ENCODE measurements at places on chromosomes 12 and 14. TPM values are rescaled to one million over a fixed set of nuclear protein-coding genes. Genes with fewer than 3 reads are reported as not detected.

PCNX1 gene
- total RNA-seq: 21.7 TPM

- no peak for DNase-seq
Observed at GRCh38 chr14:60668431-60669112, 19.3 kb upstream of the SIX1 start.

GRCh38 chr14:61671082-61671481 lies 24.2 kb upstream of the HIF1A start:
- no peak for DNase-seq

- DNase-seq: peak; percentile 62
Observed at GRCh38 chr12:607541-608001, 55.7 kb downstream of the NINJ2 start.

KRT73 gene
- not detected for total RNA-seq

- no peak for DNase-seq
Observed at GRCh38 chr12:17841496-17841895, 248.5 kb downstream of the RERGL start.

GRCh38 chr12:110600254-110600653 lies 13.7 kb upstream of the TCTN1 start:
- DNase-seq: peak; percentile 54

RD3L gene
- total RNA-seq: not detected

DNA sequence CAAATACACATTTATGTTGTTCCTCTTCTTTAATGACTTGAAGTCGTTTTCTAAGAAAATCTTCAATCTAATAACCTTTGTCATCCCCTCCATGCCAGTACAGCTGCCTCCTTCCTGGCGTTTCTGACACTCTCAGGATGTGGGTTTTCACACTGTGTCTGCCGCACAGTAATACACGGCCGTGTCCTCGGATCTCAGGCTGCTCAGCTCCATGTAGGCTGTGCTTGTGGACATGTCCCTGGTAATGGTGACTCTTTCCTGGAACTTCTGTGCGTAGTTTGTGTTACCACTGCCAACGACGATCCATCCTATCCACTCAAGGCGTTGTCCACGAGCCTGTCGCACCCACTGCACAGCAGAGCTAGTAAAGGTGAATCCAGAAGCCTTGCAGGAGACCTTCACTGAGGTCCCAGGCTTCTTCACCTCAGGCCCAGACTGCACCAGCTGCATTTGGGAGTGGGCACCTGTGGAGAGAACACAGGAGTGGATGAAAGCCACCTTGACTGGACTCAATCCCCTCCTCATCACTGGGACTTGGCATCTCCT lies 1095.9 kb downstream of the TMEM121 start:
- no peak for DNase-seq

GRCh38 chr12:133234971-133235370 lies 706 bp downstream of the ANHX start:
- DNase-seq: no peak

GRCh38 chr14:74464785-74465184 lies 28.3 kb downstream of the NPC2 start:
- DNase-seq: no peak

GRCh38 chr12:13318231-13319015 lies 121.9 kb downstream of the EMP1 start:
- no peak for DNase-seq

DNA sequence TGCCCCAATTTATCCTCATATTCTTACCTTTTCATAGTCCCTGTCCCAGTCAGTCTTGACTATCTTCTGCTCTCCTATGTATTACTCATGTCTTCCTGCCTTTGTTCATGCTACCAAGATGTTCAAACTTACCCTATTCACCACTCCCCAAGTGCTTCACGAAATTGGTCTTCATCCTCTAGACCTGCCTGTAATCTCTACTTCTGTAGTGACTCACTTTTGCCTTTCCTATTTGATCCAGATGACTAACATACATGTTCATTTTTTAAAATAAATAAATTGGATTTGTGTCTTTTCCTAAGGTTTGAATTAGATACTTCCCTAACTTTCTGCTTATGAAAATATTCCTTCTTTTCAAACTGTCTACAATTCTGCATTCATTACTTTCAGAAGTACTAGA lies 107.7 kb upstream of the PPM1H start:
- DNase-seq: no peak

GRCh38 chr14:91067186-91067585 lies 6.7 kb upstream of the RPS6KA5 start:
- DNase-seq: no peak

GRCh38 chr14:55111122-55111708 lies 17.8 kb upstream of the LGALS3 start:
- no peak for DNase-seq

GPR135 gene
- total RNA-seq: 0.06 TPM

CD163L1 gene
- total RNA-seq: not detected

DNA sequence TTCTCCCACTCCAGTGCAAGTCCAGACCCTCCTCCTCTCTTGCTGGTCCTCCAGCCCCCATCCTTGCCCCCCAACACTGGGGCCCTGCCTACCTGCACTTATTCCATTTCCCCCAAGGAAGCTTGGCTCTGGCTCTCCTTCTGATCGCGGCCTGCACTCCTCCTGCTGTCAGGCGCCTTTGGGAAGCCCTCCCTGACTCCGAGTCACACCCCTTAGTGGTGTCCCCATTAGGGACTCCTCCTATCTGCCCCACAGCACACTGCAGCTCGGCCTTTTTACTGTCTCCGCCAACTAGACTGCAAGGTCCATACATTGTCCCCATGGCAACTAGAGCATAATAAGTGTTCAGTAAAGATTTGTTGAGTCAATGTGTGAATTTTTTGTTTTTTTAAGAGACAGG lies 32.9 kb downstream of the FIGNL2 start:
- DNase-seq: no peak

KLRC2 gene
- not detected for total RNA-seq

GRCh38 chr12:116121453-116121871 lies 156.0 kb downstream of the MED13L start:
- no peak for DNase-seq

GLIPR1 gene
- 0.64 TPM for total RNA-seq

- DNase-seq: no peak
Observed at GRCh38 chr12:24113701-24114100, 164.2 kb upstream of the SOX5 start.

SDR9C7 gene
- not detected for total RNA-seq

- no peak for DNase-seq
Observed at GRCh38 chr14:24879661-24880386, 170.1 kb downstream of the STXBP6 start.

GRCh38 chr14:92693998-92694795 lies 54.2 kb downstream of the LGMN start:
- no peak for DNase-seq

GRCh38 chr12:93689076-93689834 lies 12.1 kb downstream of the CRADD start:
- DNase-seq: no peak

TMTC1 gene
- total RNA-seq: not detected

RNF34 gene
- total RNA-seq: 39.0 TPM

ABHD12B gene
- not detected for total RNA-seq

DNA sequence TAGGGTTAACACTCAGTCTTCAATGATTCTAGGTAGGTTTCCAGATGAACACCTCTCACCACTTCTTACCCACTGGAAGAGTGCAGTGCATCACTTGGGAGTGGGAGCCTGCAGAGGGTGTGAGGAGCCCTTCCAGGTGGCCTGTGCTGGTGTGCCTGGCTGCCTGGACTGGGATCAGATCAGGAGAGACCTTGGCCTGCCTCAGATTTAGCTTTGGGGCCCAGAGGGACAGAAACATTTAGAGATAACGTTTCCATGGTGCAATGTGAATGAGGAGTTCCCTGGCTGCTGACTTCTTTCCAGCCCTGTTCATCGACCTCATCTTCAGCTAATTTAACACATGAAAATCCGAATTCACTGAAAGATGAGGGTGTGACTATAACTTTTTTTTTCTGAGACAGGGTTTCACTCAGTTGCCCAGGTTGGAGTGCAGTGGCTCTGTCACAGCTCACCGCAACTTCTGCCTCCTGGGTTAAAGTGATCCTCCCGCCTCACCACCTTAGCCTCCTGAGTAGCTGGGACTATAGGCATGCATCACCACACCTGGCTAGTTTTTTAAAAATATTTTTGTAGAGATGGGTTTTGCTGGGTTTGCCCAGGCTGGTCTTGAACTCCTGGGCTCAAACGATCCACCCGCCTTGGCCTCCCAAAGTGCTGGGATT lies 53.6 kb downstream of the SUSD6 start:
- DNase-seq: peak; percentile 25

GRCh38 chr14:51544471-51544870 lies 107.2 kb upstream of the FRMD6 start:
- no peak for DNase-seq

- no peak for DNase-seq
Observed at GRCh38 chr14:37559386-37559785, 35.7 kb downstream of the FOXA1 start.

DNA sequence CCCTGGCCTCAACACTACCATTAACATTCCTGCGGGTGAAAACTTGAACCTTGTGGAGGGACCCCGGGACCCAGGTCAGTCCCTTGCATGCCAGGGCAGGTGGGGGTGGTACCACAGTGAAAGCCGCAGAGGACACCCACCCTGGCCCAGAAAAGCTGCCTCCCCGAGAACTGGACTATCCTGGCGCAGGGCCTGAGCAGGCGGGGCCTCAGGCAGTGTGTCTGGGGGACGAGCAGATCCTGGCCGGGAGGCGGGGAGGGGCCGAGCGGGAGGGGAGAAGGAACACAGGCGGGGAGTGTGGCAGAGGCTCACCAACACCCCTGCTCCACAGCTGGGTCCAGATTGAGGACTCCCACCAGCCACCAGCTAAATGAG lies 10.0 kb downstream of the AHNAK2 start:
- DNase-seq: no peak

LBHD2 gene
- total RNA-seq: not detected

DNA sequence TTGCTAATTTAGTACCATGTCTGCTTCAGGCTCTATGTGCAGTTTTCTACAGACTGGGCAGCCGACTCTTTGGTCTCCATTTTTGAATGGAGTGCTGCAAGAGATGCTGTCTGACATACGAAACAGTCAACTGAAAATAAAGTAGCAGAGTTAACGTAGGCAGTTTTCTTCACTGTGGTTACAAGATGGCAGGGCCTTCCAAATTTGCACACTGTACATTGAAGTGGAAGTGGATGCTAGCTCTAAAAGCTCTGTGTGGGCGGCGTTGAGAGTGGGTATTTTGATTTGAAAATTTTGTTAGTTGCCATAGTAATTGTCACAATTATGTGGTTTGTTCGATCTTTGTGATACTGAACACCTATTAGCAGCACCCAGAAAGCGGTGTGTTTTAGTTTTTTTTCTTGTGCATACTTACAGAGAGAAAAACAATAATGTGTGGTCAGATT lies 154.9 kb upstream of the ATP2B1 start:
- no peak for DNase-seq

DNA sequence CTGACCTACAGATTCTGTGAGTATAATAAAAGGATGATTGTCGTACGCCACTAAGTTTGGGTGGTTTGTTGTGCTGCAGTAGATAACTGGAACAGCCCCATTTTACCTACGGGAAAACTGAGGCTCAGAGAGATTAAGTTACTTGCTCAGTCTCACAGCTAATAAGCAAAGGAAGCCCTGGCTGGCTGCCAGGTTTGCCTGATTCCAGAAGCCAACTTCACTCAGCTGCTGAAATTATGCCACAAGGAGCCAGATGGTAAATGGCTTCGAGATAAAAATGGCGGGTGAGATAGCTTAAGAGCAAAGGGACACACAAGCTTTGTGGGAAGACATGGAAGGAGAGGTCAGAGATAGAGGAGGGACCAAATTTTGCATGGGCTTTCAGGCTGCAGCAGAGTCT lies 191.5 kb upstream of the NOS1 start:
- DNase-seq: peak; percentile 57

VDR gene
- total RNA-seq: 0.07 TPM

GRCh38 chr14:56351861-56352260 lies 227.7 kb upstream of the TMEM260 start:
- DNase-seq: no peak

OTOGL gene
- total RNA-seq: not detected

GAS2L3 gene
- total RNA-seq: 11.7 TPM

DYRK2 gene
- 8.9 TPM for total RNA-seq

DNA sequence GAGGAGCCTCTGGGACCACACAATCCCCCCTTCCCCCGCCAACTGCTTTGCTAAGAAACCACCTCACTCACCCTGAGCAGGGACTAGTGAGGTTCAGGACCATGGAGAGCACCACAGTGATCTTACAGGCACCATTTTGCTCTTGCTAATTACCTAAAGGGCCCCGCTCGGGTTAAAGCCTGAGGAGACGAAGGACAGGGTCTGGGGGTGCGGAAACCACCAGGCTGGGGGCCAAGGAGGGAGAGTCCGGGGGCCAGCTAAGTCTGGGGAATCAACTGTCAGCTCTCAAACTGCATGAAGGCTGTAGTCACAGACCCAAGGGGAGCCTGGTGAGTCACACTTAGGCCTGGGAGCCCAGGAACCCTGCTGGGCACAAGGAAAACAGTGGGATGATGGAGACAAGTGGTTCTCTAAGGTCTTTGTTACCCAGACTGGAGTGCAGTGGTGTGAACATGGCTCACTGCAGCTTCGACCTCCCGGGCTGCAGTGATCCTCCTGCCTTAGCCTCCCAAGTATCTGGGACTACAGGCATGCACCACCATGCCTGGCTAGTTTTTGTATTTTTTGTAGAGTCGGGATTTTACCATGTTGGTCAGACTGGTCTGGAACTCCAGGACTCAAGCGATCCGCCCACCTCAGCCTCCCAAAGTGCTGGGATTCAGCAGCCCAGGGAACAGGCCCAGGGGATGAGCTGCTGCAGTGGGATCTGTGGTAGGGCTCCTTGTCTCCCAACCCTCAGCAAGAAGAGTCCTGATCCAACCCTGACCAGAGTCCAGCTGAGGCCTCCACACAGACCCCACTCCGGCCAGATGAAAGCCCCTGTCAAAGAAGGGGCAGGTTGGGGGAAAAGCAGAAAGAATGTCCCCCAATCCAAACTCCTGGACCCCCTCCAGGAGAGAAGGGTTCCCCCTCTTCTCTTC lies 98.8 kb downstream of the CALM1 start:
- no peak for DNase-seq

GRCh38 chr12:2925322-2925995 lies 33.7 kb upstream of the TEAD4 start:
- no peak for DNase-seq

All from G401 (cell line).